ENCODE measurements at places on chromosomes 7 and 10.

DNA sequence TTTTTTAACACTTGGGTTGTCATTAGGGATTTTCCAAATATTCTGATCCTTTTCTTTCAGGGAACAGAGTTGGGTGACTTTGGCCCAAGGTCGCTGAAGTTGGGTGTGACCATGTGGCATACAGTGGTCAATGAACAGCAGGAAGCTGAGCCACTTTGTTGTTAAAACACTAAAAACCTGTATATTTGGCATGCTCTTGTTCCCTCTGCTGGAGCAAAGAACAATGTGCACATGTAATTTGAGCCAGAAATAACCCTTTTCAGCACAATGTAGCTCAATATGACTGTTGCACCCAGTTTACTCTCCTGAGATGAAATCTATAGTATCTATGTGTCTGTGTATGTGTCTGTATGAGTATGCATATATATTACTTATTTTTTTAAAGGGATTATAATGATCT is 74.9 kb downstream of the ADCYAP1R1 start:
- H3K4me3 ChIP-seq, result no peak overlapping the region
- peaks cover 2% of the 10 kb centered on the region for H3K27me3 ChIP-seq
- H3K36me3 ChIP-seq, result no peaks in the 10 kb centered on the region
- DNase-seq, result no peak
- no peaks in the 10 kb centered on the region for H3K4me1 ChIP-seq

GRCh38 chr7:51026341-51026740 is 243.6 kb upstream of the GRB10 start:
- H3K27me3 ChIP-seq, result peaks cover 1% of the 10 kb centered on the region
- H3K27ac ChIP-seq, result no peak overlapping the region
- H3K4me1 ChIP-seq, result no peaks in the 10 kb centered on the region
- H3K4me3 ChIP-seq, result no peak overlapping the region

DNA sequence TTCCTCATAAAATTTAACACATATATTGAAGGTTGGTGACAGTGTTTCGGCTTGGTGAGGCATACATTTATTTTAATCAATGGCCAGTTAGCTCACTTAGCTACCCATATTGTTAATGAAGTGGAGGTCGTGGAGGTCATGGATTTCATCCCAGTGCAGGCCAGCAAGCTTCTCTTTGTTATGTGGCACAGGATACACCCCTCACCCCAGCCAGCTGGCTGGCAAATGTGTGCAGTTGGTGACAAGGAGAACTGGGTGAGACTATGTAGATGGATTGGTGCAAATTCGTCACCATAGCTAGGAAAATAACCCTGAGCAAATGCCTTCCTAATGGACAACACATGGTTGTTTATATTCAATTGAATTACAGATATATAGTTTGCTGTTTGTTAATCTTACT is 50.5 kb upstream of the FOXP2 start:
- DNase-seq, result no peak
- no peaks in the 10 kb centered on the region for H3K36me3 ChIP-seq

DNA sequence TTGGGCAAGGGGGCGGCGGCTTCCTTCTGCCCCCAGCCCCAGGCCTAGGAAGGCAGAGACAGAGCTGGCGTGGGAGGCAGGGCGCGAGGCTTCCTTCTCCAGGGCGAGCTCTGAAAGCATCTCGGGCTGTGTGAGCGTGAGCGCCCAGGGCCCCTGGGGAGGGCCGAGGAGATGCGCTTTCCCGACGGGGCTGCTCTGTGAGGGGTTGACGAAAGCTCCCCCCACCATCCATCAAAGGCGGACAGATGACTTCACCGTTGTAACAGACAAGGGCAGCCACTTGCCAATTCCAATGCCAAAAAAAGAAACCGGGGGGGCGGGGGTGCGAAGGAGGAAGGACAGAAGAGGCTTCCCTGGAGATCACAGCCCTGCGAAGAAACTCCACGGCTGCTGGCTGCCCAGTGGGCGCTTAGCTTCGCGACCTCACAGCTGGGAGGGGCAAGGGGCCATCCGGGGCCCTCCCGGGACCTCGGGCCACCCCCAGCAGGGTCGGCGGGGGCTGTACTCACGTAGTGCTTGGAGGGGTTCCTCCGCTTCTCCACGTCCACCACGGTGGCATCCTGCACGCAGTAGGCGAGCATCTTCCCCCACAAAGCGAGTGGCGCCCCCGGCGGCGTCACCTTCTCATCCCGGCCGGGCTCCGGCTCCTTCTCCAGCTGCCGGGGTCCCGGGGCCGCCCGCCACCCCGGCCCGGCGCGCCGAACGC is 537 bp downstream of the SH3PXD2A start:
- H3K27me3 ChIP-seq, result peaks cover 66% of the 10 kb centered on the region
- no peak overlapping the region for H3K27ac ChIP-seq
- peak overlapping the region; percentile 87 for H3K4me3 ChIP-seq

DNA sequence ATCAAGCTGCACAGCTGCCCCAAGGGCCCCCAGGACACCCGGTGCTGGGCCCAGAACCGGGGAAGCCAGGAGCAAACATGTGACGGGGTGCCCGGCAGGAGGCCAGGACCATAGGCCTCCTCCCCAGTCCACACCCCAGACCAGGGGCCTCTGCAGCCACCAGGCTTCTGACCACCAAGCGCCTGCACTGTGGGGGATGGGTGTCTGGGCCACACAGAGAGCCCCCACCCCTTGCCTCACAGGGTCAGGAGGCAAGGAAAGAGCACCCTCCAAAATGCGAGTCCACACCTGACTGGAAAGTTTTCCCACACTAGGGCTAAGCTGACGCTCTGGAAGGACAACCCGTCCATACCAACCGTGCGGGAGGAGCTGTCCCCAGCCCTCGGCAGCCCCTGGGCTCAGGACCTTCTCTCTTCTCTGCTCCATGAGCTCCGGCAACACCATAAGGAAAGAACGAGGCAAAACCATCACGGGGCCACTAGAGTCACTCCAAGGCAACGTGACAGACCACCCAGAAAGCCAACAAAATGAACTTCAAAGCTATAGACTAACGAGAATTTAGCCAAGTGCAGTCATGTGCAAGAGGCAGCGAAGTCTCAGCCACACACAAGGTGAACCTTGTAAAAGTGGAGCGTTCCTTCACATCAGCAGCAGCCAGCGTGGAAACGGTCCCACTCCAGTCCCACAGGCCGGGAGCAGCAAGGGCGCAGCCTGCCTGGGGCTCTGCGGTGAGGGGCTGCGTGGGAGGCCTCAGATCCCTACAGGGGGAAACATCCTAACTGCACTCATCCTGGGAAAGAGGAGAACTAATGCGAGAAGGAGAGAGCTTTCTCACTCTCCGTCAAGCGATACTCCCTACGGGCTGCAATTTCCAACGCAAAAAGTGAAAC is 5.1 kb downstream of the STK32C start:
- no peaks in the 10 kb centered on the region for H3K4me1 ChIP-seq
- H3K27ac ChIP-seq, result no peak overlapping the region
- DNase-seq, result no peak
- H3K27me3 ChIP-seq, result peaks cover 22% of the 10 kb centered on the region

DNA sequence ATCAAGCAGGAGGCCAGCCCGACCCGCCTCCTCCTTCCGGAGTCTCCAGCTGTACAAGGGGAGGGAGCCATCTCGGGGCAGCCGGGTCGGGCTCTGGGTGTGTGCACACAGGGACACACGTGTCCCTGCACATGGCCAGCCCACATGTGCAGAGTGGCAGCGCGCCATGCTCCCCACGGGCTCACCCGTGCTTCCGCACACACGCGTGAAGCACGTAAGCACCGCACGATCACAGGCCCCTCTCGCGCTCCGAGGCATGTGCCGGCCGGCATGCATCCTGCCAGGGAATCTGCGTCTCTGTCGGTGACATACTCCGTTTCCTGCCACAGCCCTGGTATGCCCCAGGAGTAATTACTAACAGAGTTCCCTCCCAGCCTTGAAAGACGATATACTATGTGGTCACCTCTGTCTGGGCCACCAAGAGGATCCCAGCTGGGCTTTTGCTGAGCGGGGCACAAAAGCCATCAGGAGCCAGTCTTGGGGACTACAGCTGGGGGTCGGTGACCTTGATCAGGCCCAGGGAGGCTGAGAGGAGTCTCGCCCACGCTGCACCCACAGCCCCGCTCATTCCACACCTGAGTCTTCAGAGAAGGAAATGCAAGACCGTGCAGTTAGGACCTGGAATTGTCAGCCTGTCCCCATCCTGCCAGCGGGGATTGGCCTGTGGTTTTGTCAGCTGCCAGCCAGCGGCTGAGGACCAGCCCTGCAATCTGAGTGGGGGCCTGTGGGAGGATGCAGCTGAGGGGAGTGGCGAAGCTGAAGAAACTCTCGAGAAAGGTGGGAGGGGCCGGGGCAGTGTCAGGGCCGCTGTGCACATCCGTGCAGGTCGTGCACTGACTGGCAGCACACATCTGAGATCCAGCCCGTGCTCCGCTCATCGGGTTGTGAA is 11.0 kb upstream of the LFNG start:
- H3K4me3 ChIP-seq, result peak overlapping the region; percentile 71
- H3K27me3 ChIP-seq, result peaks cover 5% of the 10 kb centered on the region
- H3K27ac ChIP-seq, result peak overlapping the region; percentile 74
- DNase-seq, result peak; percentile 63
- H3K4me1 ChIP-seq, result peaks cover 42% of the 10 kb centered on the region

DNA sequence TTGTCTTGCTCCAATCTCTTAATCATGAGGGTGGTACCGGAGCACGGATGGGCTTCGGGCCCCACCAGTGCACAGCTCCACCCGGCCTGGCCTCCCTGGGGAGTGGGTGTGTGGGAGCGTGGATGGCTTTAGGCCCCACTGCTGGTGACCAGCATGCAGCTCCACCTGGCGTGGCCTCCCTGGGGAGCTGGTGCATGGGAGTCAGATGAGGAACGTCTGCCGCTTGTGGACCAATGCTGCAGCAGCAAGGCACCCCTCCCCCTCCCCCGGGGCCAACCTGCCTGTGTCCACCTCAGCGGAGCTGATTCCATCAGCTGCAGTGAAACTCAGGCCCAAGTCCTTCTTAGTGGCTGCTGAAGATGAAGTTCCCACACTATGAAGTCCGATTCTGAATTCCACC is 511.4 kb downstream of the PTPRN2 start:
- no peaks in the 10 kb centered on the region for H3K27me3 ChIP-seq
- no peaks in the 10 kb centered on the region for H3K4me1 ChIP-seq
- DNase-seq, result no peak

DNA sequence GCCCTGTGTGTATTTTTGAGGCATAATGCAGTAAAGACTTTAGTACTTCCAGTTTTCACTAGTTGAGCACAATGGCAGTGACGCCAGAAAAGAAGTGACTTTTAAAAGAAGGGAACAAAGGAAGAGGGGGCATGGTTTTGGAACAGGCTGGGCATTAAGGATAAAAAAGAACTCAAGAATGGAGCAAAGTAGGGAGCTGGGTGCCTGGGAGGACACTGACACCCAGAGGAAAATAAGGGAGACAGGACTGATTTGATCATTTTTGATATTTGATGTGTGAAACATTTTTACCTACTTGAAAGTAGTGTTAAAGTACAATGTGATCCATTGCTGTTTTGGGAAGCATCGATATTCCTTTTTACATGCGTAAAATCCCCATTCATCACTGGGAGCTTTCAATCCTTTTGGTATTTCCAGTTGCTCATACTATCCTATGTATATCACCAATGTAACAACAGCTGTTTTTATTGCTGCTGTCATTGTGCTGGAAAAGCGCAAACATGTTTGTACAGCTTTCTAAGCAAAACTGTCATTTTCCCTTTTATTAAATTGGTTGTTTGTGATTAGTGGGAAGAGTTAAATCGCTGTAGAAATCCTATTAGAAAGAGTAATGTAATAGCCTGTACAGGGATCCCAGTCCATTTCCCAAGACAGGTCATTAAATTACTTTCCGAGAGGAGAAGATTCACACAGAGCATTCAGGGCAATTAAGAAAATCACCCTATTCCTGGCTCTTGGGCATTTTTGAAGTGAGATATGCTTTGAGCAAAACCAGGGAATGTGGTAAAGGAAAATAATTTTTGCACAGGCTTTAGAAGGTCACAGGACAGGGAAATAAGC is 85.2 kb downstream of the ADAM12 start:
- no peak overlapping the region for H3K27ac ChIP-seq
- DNase-seq, result no peak
- H3K4me1 ChIP-seq, result no peaks in the 10 kb centered on the region
- no peak overlapping the region for H3K4me3 ChIP-seq

DNA sequence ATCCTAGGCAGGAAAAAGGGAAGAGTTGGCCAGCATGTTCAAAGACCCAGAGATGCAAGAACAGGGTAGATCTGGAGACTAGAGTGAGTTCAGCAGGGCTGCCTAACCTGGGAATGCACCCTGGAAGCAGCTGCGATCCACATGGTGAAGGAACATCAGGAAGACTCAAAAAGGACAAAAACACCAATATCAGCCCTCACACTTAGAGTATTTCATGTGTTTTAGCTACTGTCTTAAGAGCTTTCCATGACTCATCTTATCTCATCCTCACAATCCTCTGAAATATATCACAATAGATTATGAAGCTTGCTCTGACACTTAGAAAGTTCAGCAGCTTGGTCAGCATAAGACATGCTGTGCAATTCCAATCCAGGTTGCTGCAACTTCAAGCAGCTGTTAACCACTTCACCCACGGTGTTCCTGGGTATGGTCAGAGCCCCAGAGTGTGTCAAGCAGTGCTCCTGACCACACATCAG is 380.9 kb downstream of the PARD3 start:
- DNase-seq, result no peak
- H3K36me3 ChIP-seq, result no peaks in the 10 kb centered on the region
- H3K4me1 ChIP-seq, result no peaks in the 10 kb centered on the region
- no peak overlapping the region for H3K4me3 ChIP-seq
- H3K27ac ChIP-seq, result no peak overlapping the region

- no peak for DNase-seq
- H3K27me3 ChIP-seq, result no peaks in the 10 kb centered on the region
- H3K36me3 ChIP-seq, result no peaks in the 10 kb centered on the region
- no peak overlapping the region for H3K27ac ChIP-seq
- no peaks in the 10 kb centered on the region for H3K4me1 ChIP-seq
- no peak overlapping the region for H3K4me3 ChIP-seq
These were observed 492.5 kb downstream of the ARL4A start for GRCh38 chr7:13179775-13180523.

GRCh38 chr10:118272149-118272721 is 69.9 kb downstream of the FAM204A start:
- no peak overlapping the region for H3K27ac ChIP-seq
- H3K4me3 ChIP-seq, result no peak overlapping the region
- no peak for DNase-seq
- H3K4me1 ChIP-seq, result no peaks in the 10 kb centered on the region
- no peaks in the 10 kb centered on the region for H3K36me3 ChIP-seq
- peaks cover 12% of the 10 kb centered on the region for H3K27me3 ChIP-seq

DNA sequence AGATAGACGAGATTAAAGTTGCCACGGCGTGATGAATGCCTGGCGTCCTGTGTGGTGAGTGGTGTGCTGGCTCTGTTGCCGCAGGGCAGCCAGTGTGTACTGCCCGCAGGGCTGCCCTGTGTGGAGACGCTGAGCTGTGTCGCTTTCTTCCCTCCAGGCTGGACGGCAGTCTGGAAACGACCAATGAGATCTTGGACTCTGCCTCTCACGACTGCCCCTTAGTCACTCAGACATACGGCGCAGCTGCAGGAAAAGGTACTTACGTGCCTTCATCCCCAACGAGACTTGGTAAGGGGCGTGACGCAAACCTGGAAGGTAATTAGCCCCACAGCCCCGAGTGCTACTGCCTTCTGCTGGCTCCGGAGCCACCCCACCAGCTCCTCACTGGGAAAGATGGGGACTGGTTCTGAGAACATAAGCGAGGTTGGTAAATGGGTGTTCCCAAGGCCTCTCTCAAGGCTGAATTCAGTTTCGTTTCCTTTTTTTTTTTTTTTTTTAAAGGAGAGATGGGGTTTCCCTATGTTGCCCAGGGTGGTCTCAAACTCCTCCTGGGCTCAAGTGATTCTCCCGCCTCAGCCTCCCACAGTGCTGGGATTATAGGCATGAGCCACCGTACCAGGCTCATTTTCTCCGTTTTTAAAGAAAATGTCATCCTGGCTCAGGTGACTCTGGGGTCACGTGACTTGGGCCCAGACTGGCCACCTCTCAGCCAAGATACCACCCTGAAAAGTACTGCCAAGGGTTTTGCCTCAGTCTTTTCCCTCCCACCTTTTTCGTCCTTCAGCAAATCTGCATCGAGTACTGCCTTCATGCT is 39.6 kb downstream of the WIPI2 start:
- H3K4me1 ChIP-seq, result peaks cover 12% of the 10 kb centered on the region
- no peak overlapping the region for H3K4me3 ChIP-seq

All from activated T-helper 1 cell treated with anti-CD3 and anti-CD28 coated beads, Interleukin-12 subunit alpha, Interleukin-12 subunit beta, Interleukin-2, Interleukin-4 antibody, amounts not matched to agents 30 ng/mL and 10 ng/mL and 1 ng/mL, durations not matched to agents 14 hours and 24 hours and 36 hours (primary cell).